Choroid plexus epithelial cell (primary cell): ENCODE measurements at places on chromosomes 3 and 15.

- no peak for DNase-seq
Observed at GRCh38 chr3:18223571-18223970, 201.6 kb downstream of the SATB1 start.

- no peak for DNase-seq
Observed at GRCh38 chr15:55003965-55004873, 192.5 kb downstream of the RSL24D1 start.

DNA sequence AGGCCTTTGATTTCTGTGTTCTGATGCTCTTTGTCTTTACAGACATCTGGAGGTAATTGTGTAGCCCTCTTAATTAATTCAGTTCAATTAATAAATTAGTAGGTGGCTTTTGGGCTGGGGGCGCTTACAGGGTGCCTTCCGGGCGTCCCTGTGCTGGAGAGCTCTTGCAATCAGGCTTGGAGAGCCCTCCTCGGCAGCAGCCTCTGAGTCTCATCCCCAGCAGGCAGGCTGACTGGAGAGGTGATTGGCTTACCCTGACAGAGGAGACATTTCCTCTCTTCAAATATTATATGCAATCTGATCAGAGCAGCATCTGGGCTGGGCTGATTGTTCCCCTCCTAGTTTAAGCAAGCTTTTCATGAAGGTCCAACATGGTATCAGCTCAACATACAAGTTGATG is 250.7 kb downstream of the LPP start:
- no peak for DNase-seq

DNA sequence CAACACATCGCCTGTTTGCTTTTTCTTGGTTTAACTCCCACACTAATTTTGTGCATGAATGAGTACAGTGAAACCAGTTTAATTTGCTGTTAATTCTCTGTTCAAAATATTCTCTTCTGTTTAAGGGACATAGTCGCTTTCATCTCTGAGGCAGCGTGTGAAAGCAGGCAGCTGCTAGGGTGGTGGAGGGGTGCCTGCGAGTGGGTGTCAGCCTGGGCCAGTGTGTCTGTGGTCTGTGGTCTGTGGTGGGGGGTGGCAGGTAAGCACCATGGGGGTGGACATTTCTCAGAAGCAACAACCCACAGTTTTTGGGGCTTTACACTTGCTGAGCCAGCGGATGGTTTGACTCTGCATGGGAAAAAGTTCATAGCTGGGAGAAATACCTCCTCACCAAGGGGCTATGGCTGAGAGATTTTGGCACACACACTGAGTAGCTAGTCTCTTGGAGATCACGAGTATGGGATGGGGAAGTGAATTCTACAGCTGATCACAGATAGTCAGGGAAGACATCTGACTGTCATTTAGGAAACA is 109.2 kb downstream of the EPHB1 start:
- no peak for DNase-seq

- peak; percentile 18 for DNase-seq
Observed at GRCh38 chr3:90241481-90241880, 1134.1 kb downstream of the EPHA3 start.

GRCh38 chr3:124625074-124625473 is 105.2 kb upstream of the UMPS start:
- DNase-seq = no peak

- no peak for DNase-seq
Observed at GRCh38 chr3:108093021-108093420, 2.2 kb upstream of the CD47 start.

GRCh38 chr3:24158761-24159454 is 213.8 kb downstream of the NR1D2 start:
- DNase-seq = no peak

GRCh38 chr3:119352034-119352609 is 57.9 kb downstream of the ARHGAP31 start:
- DNase-seq = peak; percentile 63

- DNase-seq = no peak
Observed at GRCh38 chr3:193843474-193844301, 250.7 kb downstream of the OPA1 start.

GRCh38 chr15:80699981-80700380 is 4.9 kb downstream of the ABHD17C start:
- DNase-seq = no peak

GRCh38 chr3:58093574-58094195 is 85.5 kb downstream of the FLNB start:
- peak; percentile 94 for DNase-seq

DNA sequence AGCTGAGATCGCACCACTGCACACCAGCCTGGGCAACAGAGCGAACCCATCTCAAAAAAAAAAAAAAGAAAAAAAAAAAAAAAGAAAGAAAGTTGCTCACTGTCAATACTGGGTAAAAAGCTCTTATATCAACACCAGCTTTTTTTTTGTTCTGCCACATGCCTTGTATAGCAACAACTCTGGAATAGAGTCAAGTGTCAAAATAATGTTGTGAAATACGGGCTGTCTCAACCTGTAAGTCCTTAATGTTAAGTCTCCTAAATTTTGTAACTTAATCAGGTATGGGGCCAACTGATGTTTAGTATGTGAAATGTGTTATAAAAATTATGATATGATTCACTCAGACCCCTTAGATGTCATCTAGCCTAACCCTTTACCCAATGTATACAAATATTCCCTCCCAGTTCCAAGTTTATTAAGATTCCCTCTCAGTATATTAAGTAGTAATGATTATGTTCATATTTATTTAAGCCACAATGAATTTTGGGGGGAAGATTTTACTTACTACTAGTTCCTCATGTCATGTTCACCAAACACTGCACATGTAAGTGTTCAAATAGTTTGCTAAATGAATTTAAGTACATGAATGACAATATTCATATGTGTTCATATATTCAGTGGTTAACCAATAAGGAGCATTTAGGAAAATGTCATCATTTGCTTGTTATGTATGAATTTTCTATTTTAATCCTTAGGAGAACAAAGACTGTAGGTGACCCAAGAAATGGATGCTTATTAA is 52.2 kb downstream of the GPR160 start:
- peak; percentile 39 for DNase-seq

GRCh38 chr15:46117071-46117470 is 482.2 kb downstream of the SQOR start:
- no peak for DNase-seq

DNA sequence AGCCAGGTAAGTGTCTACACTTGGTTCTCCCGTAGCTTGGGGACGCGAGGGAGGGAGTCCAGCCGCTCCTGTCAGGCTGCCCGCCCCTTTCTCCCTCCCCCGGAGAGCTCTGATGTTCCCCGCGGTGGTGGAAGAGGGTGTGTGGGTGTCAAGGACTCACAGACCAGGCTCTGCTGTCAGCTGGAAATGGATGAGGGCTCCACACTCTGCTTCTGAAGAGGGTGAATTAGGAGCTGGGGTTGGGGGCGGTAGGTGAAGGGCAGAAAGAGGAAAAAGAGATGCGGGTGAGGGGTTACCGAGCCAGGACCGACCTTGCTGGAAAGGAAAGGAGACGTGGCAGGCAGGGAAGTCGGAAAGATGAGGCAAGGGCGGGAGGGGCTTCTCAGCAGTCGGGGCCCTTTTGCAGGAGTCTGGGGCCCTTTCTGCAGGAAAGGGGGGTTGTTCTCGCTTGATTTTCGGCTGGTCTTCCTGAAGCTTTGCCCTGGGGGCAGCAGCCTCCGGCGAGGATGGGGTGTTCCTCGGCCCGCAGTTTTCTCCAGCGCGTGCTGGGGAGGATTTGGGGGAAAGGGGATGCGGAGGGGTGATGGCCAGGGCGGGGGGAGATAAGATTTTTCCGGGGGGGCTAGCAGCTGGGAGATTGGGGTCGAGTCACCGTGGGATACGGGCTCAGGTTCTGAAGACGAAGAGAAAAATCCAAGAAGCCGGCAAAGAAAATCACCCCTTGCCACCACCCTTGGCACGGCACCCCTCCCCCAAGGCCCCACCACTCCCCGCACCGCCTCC is 602 bp upstream of the BAHD1 start:
- peak; percentile 36 for DNase-seq

DNA sequence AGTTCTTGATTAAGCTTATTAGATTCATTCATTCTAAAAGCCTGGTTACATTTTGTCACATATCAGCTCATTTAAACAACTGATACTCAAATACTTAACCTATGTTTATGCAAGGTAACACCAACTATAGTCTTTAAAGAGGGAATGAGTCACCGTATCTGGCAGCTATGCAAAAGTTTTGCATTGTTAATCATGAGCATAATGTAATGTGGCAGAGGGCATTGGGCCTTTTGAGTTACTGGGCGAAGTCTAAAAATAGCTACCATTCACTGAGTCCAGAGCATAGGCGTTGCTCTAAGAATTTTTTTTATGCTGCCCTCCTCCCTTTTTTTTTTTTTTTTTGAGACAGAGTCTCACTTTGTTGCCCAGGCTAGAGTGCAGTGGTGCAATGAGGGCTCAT is 277.7 kb upstream of the ZNF717 start:
- peak; percentile 90 for DNase-seq

DNA sequence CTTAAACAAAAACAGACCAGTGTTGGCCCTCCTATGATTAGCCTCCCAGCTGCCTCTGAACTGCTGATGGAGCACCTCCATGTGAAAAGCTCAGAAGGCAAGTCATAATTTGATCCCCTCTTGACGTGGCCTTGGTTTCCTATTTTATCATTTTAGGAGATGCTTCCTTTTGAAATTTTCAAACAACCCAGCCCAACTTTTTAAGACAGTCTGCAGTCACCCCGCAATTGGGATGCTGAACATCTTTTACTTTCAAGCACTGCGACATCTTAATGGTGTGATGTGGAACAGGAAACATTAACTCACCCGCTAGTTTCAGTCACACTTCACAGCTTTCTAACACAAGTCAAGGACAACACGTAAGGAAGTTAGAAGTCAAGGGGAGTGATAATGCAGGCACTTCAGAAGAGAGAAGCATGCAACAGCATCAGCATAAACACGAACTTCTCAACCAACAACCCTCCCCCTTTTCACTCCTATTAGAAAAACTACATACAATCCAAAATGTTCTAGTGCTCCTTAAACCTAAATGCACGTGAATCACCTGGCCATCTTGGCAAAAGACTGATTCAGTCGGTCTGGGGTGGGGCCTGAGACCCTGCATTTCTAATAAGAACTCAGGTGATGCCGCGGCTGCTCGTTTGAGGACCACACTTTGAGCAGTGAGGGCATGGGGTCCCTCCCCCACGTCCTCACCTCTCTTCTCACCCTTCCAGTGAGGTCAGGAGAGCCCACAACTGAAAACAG is 161.5 kb downstream of the FOXP1 start:
- no peak for DNase-seq

DNA sequence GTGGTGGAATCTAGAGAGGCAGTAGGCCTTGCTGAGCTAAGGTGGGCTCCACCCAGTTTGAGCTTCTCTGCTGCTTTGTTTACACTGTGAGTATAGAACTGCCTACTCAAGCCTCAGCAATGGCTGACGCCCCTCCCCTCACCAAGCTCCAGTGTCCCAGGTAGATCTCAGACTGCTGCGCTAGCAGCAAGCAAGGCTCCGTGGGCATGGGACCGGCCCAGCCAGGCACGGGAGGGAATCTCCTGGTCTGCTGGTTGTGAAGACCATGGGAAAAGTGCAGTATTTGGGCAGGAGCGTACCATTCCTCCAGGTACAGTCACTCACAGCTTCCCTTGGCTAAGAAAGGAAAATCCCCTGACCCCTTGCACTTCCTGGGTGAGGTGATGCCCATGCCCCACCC is 407.1 kb downstream of the ZPLD1 start:
- no peak for DNase-seq

- DNase-seq = no peak
Observed at GRCh38 chr15:83063551-83063950, 3.5 kb downstream of the BTBD1 start.

- no peak for DNase-seq
Observed at GRCh38 chr3:106643684-106644161, 733.5 kb upstream of the CCDC54 start.

DNA sequence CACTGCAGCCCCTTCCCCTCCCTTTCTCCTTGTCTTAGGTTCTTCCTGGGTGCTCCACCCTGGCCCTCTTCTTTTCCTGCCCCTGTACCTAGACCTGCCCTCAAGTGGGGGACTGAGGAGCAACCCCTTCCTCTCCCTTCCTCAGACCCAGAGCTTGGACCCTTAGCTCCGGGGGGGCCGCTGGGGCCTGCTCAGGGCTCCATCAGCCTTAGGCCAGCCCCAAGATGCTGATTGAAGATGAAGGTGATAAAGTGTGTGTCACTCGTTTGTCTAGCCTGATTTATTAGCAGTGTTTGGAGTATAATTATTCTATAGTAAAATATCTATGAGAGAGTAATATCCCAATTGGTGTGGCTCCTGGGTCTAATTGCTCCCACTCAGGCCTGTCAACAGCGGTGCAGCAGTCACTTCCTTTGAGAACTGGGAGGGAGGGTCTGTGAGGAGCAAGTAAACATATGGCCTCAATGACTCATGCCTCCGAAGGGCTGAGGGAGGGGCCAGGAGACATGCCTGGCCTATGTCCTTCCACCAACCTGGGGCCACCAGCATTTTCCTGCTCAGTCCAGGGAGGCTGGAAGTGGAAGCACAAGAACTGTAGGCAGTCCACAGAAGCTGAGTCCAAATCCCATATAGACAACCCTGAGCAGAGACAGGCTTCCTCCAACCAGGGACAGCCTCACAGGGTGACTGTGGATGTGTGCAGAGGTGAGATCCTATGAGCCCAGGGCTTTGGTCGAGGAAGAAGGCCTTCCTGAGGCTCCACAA is 123.2 kb downstream of the DNAJB8 start:
- DNase-seq = peak; percentile 50

DNA sequence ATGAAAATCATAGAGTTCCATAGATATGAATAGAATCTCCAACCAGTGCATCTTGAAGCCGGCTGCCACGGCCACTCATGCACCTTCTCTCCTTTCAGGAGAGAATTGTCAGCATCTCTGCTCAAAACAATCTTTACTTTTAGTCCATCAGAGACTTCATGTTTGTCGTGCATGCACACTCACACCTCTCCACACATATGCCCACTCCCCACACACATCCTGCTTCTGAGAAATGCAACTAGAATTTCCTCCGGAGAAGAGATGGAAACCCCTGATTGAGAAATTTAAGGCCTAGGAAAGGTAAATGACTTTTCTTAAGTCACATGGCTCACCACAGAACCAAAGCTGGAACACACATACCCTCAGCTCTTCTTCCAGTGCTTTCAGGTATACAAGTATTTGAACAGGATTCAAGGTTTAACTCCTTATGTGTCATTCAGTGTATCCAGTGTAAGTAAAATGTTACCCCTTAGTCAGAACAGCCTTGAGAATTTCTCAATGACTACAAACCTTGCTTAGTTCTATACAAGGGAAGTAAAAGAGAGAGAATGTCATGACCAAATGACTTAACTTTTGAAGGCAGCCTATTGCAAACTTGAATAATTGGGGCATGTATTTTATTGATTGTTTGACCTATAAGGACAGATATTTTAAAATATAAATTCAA is 69.1 kb upstream of the TSEN2 start:
- DNase-seq = no peak

- no peak for DNase-seq
Observed at GRCh38 chr3:46269556-46269955, 27.3 kb downstream of the CCR3 start.

- DNase-seq = no peak
Observed at GRCh38 chr3:109445210-109445609, 107.9 kb upstream of the DPPA4 start.

- peak; percentile 17 for DNase-seq
Observed at GRCh38 chr15:33115191-33115861, 79.2 kb downstream of the FMN1 start.
